ENCODE measurements at places on chromosomes 2 and 18.

- DNase-seq: no peak
These were observed 904.0 kb upstream of the CDH2 start for GRCh38 chr18:29080946-29081345.

GRCh38 chr2:67243919-67244318, 153.2 kb upstream of the ETAA1 start:
- DNase-seq: no peak

GRCh38 chr18:8607776-8608742, 1.2 kb upstream of the RAB12 start:
- no peak for DNase-seq

- DNase-seq: no peak
These were observed 6.1 kb downstream of the LRP1B start for GRCh38 chr2:142124706-142125105.

- DNase-seq: no peak
These were observed 34.1 kb downstream of the TANC1 start for GRCh38 chr2:159002462-159003111.

GRCh38 chr2:46331109-46331766, 34.0 kb downstream of the EPAS1 start:
- no peak for DNase-seq

- no peak for DNase-seq
These were observed 177.9 kb upstream of the NABP1 start for GRCh38 chr2:191499874-191500565.

All from stimulated activated naive CD4-positive, alpha-beta T cell (primary cell).